Cortex of kidney (tissue), 1 donor: ENCODE measurements at places on chromosomes 16 and 17.

DNA sequence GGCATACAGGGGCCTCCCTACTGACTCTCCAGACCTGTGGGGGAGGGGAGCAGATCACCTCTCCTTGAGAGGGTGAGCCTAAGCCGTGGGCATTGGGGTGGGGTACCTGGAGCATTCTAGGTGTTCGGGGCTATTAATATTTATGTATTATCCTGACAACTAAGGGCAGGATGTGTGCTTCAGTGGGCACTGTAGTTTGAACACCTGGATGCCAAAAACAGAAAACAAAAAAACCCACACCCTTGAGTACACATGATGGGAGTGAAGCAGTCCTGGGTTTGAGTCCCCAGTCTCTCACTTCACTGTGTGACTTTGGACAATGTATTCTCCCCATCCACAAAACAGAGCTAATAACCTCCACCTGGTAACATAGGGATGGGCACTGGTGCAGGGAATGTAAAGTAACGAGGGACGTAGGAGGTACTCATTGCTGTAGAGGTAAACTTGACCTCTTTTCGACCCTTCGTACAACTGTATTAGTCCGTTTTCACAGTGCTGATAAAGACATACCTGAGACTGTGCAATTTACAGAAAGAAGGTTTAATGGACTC is 257.8 kb downstream of the CPPED1 start:
- DNase-seq, result no peak

GRCh38 chr17:27345141-27345904 is 51.4 kb downstream of the WSB1 start:
- no peak for DNase-seq

- DNase-seq, result no peak
Observed at GRCh38 chr17:11551442-11551841, 46.8 kb upstream of the DNAH9 start.

- no peak for DNase-seq
Observed at GRCh38 chr16:67666032-67666551, 458 bp downstream of the ENKD1 start.

GRCh38 chr17:42034059-42034458 is 14.2 kb downstream of the NKIRAS2 start:
- no peak for DNase-seq

- DNase-seq, result no peak
Observed at GRCh38 chr16:66364117-66364958, 2.2 kb upstream of the CDH5 start.

DNA sequence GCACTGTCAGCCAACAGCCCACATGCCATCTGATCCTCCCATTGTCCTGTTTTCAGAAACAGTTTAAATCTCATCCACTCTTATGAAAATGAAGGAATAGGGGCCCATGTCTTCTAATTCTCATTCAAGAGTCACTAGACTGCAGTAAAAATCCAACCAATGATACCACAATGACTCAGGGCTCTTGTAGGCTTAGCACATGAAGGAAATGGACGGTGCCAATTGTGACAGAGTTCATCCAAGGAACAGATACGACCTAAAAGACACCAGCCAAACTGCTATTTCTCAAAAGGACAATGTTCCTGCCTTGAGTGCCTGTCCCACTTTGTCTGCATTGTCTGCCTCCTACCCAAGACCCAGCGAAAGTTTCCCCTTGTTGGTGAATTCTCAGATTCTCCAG is 204.8 kb upstream of the COX10 start:
- no peak for DNase-seq

GRCh38 chr17:64289741-64290141 is 26.7 kb upstream of the TEX2 start:
- no peak for DNase-seq

DNA sequence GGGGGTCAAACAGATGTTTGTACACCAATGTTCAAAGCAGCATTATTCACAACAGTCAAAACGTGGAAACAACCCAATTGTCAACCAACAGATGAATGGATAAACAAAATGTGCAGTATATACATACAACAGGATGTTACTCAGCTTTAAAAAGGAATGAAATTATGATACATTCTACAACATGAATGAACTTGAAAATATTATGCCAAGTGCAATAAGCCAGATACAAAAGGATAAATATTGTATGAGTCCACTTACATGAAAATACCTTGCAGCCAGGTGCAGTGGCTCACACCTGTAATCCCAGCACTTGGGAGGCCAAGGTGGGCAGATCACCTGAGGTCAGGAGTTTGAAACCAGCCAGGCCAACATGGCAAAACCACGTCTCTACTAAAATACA is 39.9 kb downstream of the UBE2G1 start:
- no peak for DNase-seq

DNA sequence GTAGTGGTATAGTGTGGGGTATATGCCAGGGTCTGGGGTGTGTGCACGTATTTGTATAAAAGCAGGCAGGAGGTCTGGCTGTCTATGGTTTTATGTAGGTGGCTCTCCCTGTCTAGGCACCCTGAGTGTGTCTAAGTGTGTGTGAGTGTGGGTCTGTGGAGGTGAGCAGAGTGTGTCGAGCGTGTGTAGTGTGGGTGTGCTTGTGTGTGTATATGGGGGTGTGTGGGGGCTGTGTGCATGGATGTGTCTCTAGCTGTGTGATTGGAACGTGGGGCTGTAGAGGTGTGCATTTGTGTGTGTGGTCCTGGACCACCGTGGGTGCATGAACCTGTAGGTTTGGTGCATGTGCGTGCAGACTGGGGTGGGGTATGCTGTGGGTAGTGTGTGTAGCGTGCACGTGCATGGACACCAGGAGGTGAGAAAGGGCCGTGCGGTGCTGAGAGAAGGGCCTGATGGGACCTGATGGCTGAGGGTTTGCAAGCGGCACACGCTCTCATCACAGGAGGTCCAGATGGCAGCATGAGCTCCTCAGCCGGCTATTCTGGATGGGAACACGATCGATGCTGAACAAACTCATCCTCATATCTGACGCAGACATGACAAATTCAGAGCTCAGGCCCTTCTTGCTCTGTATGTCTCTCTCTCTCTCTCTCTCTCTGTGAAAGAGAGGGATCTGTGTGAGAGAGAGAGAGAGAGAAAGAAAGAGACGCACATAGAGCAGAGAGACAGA is 27.7 kb downstream of the SPACA3 start:
- no peak for DNase-seq
